DMS53 (cell line): ENCODE measurements at places on chromosomes 4 and X.

- DNase-seq = no peak
Measured at GRCh38 chrX:107630031-107630689, 1.9 kb downstream of the PRPS1 start.

- DNase-seq = no peak
Measured at GRCh38 chr4:73989928-73990327, 1.9 kb upstream of the PPBP start.

- peak; percentile 16 for DNase-seq
Measured at GRCh38 chr4:98447648-98448047, 186.5 kb downstream of the RAP1GDS1 start.

- DNase-seq = no peak
Measured at GRCh38 chrX:109372291-109372690, 109.6 kb downstream of the GUCY2F start.

GRCh38 chr4:38065176-38065575 is 105.0 kb downstream of the PTTG2 start:
- no peak for DNase-seq

- peak; percentile 95 for DNase-seq
Measured at GRCh38 chr4:139728840-139729239, 63.2 kb downstream of the MGST2 start.

DNA sequence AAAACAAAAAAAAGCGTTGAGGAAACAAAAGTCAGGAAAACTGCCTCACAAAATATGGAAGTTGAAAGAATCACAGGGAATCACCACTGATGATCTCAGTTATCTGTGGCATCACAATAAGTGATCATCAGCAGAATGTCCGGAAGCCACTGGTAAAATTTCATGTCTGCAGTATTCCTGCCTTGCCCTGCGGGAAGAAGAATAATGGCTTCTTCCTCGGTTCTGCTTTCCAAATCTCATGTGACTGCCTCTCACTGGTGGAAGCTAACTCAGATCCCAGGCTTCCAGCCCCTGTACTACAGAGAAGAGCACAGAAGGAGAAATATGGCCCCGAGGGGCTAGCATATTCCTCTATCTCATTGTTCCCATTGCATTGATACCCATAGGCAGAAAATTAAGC is 12.7 kb upstream of the ZNF330 start:
- no peak for DNase-seq

GRCh38 chr4:155433636-155434360 is 57.0 kb upstream of the MAP9 start:
- DNase-seq = peak; percentile 20

- DNase-seq = no peak
Measured at GRCh38 chr4:38344929-38345328, 319.1 kb upstream of the KLF3 start.

GRCh38 chrX:124215786-124216185 is 116.7 kb upstream of the TEX13D start:
- no peak for DNase-seq

DNA sequence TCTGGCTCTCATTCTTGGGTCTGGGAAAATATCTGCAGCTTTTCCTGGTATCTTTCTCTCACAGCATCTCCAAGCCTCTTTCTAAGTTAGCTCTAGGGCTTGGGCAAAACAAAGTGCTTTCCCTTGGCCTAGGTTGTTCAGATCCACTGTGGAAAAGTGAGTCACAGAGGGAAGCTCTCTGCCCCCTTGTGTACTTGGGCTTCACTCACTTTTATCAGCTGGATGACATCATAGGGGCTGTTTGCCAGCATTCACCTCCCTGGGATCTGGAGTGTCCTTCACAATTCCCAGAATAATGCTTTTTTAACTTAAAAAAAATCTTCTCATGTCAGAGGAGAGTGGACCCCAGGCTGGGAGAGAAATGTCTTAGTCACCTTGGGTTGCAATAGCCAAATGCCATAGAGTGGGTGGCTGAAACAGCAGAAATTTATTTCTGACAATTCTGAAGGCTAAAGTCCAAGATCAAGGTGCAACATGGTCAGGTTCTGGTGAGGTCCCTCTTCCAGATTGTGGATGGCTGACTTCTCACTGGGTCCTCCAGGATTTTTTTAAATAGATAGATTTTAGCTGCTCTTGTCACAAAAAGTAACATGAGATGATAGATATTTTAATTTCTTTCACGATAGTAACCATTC is 247.8 kb downstream of the SH2D1A start:
- DNase-seq = peak; percentile 59

DNA sequence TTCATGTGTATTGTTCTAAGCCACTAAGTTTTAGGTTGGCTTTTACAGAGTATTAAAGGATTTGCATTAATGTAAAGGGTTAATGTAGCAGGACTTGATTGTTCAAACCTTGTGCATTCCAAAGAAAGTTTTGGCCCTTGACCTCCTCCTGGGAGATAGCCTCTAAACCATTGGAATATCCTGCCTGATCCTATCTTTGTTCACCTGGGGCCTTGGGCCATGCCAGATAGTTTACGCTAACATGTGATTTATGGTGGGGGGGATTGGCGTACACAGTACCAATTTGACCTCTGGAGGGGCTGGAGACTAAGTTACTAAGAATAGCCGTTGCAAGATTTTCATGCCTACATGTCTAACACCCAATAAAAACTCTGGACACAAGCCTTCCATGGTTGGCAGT is 1002.7 kb upstream of the PABPC4L start:
- no peak for DNase-seq

GRCh38 chr4:181432335-181432734 is 810.9 kb upstream of the TENM3 start:
- no peak for DNase-seq

- no peak for DNase-seq
Measured at GRCh38 chrX:39808471-39808917, 289.3 kb downstream of the BCOR start.

DNA sequence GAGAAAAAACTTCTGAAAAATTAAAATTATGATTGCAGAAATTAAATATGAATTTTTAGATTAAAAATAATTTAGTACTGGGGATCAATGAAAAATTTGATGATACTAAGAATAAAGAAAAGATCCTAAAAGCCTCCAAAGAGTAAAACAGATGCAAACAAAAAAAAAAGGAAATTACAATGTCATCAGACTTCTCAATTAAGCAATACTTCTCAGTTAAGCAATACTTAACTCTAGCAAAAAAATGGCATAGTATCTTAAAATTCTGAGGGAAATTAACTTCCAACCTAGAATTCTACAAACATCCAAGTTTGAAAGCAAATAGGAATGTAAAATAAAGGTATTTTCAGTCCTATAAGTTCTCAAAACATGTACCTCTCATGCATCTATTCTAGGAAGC is 141.2 kb upstream of the INTU start:
- no peak for DNase-seq

DNA sequence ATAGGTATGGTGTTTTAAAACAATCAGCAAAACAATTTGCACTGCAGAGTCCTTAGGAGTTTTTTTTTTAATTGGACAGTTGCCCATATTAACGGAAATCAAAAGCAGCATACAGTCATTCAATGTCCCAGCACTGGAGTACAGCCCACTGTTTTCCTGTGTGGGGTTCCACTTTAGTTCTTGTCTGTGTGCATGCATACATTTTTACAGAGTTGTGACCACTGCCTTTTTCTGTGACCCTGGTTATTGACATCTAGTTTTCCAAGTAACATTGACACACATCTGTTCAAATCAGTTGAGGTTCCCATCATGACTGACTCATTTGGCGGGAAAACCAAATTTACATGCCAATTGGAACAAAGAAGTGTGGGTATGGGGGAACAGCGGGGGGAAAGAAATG is 83.3 kb downstream of the HPRT1 start:
- DNase-seq = no peak

- DNase-seq = peak; percentile 23
Measured at GRCh38 chrX:134908356-134908755, 82.4 kb upstream of the SMIM10 start.

DNA sequence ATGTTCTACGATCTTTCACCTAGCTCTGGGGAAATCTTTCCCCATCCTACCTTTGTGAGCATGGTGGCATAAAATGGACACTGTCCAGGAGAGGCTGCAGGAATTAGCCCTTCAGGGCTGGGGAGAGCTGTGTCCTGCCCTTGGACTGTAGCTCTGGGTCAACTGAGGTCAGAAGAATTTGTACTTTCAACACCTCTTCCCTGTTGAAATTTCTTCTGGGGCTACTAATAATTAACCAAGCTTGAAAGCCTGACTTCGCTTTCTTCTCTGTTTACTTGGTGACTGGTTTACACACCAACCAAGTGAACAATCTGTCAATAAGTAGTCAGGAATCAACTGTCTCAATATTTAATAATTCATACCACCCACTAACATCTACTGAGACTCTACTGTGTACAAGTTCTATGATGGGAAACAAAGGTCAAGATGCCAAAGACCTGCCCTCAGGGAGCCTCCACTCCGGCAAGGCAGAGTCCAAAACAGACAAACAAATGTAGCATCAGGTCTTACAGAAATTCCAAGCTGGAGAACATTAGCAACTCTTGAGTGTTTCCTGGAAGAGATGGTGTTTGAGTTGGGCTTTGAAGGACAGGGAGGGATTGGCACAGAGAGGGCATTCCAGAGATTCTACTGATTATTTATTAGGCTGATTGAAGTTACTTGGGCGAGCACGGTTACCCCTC is 113.1 kb downstream of the ENPP6 start:
- DNase-seq = peak; percentile 55

GRCh38 chrX:3577551-3577950 is 135.9 kb downstream of the PRKX start:
- no peak for DNase-seq

DNA sequence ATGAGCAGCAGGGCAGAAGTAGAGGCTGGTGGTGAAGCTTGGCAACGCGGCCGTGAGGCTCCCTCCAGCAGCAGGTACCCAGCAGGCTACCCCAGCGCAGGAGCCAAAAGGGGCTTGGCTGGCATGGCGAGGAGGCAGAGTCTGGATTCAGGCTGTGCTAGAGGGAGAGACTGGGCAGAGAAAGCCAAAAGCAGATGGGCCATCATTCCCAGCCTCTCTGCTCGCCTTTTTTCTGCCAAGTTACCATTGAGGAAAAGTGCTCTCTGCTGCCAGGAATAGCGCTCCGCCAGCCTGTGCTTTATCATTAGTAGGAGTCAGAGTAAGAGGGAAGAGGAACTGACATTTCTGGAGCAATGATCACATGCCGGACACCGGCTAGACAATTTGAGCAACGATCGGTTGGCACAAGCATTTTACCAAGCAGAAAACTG is 28.7 kb upstream of the MAP3K15 start:
- no peak for DNase-seq

DNA sequence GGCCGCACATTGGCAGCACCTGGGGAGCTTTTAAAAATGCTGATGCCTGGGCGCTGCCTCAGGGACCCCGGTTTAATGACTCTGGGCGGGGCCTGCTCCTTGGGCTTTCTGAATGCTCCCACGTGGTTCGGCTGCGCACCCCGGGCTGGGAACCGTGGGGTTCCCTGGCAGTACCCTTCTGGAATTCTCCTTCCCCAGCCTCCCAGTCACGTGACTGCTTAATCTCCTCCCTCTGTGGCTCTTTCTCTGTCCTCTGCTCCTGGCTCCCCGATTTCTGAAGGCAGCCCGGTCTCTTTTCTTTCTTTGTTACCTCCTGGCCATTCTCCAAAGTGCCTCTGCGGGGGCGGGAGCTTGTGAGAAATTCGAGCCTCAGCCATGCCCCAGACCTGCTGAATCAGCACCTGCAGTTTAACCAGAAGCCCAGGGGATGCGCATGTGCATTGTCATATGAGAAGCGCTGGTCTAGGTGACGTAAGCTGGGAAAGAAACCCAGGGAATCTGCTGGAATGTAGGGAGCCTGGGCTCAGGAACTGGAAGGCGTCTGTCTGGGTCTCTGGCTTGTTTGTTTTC is 16.6 kb downstream of the CLCN4 start:
- DNase-seq = no peak

- peak; percentile 83 for DNase-seq
Measured at GRCh38 chrX:47384502-47384901, 14.1 kb downstream of the ZNF157 start.

DNA sequence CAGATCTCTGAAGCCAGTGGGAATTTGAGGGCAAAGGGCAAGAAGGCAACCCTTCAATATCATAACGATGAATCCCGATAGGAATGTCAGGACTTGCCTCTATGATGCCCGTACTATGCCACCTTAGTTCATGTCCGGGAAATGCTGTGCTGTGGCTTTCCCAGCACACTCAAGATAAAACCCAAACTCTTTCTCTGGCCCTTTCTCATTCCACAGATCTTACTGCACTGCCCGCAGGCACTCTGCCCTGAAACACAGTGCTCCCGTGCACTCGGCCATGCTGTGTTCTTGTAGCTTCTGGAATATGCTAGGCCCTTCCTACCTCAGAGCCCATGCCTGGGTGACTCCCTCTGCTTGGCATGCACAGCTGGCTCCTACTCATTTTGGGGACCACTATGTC is 26.3 kb downstream of the SORCS2 start:
- DNase-seq = no peak

DNA sequence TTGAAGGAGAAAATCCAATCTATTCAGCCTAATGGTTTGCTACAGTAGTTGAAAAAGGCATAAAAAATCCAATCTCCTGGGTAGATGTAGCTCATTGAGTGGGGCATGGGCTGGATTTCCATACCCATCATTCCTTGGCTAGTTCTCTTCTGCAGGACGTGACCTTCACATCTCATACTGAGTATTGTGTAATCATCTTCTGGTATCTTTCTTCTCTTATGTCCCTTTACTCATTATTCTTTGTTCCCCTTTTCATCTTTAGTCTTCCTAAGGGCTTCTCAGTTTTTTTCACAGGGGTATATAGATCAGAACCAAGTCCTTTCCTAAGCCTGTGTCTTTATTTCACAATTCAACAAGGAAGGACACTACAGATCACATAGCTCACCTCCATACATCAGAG is 727.6 kb upstream of the MAGEB2 start:
- DNase-seq = no peak

DNA sequence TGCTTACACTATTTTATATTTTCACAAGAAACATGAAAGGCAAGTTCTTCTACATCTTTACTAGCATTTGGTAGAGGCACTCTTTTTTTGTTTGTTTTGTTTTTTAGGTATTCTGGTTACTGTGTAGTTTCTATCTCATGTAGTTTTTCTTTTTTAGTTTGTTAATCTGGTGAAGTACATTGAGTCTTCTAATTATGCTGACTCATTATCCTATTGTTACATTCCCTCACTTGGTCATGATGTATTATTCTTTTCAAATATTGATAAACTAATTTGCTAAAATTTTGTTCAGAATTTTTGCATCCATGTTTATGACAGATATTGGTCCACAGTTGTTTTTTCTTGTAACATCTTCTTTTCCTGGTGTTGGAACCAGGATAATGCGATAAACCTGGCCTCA is 4.7 kb downstream of the GK2 start:
- no peak for DNase-seq

GRCh38 chrX:30085571-30085970 is 129.8 kb upstream of the MAGEB2 start:
- no peak for DNase-seq

GRCh38 chr4:24770032-24770584 is 25.3 kb upstream of the SOD3 start:
- DNase-seq = peak; percentile 44

DNA sequence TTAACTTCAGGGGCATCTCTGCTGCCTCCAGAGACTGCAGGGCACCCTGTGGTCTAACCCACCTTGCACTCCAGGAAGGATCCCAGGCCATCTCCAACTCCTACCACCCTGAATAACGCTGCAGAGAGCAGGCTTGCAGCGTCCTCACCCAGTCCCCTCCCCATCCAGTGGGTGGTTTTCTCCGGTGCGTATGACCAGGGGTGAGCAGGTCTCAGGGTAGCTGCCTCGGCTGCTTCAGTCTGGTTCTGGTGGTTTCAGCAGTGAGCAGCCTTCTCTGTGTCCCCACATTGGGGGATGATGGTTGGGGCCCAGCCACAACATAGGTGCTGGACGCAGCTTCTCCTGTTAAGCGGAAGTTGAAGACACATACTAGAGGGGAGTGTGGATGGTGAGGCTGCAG is 38.6 kb upstream of the SORCS2 start:
- no peak for DNase-seq

- no peak for DNase-seq
Measured at GRCh38 chr4:3337811-3338210, 45.0 kb downstream of the RGS12 start.
